ENCODE measurements at places on chromosomes 16 and 17.

DNA sequence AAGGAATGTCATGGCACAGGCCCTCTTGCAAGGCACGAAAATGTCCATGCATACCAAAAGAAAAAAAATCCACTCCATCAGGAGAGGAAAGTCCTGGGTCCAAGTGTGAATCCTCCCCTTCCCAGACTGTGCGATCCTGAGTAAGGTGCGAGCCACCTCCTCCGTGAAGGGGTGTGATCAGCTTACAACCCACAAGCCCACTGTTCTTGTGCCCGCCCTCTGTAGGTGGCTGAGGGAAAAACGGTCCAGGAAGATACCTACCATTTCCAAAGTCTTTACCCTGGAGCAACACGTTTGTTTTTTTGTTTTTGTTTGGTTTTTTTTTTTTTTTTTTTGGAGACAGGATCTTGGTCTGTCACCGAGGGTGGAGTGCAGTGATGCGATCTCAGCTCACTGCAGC, 116.5 kb downstream of the ZNF423 start:
- no peaks in the 10 kb centered on the region for H3K4me1 ChIP-seq
- H3K27me3 ChIP-seq: no peaks in the 10 kb centered on the region
- H3K4me3 ChIP-seq: no peak overlapping the region
- no peak for DNase-seq
- H3K27ac ChIP-seq: no peak overlapping the region

- DNase-seq: no peak
- no peaks in the 10 kb centered on the region for H3K4me1 ChIP-seq
- no peak overlapping the region for H3K27ac ChIP-seq
- no peaks in the 10 kb centered on the region for H3K27me3 ChIP-seq
- no peak overlapping the region for H3K4me3 ChIP-seq
These were observed 35.5 kb downstream of the IL4R start for GRCh38 chr16:27349276-27349675.

DNA sequence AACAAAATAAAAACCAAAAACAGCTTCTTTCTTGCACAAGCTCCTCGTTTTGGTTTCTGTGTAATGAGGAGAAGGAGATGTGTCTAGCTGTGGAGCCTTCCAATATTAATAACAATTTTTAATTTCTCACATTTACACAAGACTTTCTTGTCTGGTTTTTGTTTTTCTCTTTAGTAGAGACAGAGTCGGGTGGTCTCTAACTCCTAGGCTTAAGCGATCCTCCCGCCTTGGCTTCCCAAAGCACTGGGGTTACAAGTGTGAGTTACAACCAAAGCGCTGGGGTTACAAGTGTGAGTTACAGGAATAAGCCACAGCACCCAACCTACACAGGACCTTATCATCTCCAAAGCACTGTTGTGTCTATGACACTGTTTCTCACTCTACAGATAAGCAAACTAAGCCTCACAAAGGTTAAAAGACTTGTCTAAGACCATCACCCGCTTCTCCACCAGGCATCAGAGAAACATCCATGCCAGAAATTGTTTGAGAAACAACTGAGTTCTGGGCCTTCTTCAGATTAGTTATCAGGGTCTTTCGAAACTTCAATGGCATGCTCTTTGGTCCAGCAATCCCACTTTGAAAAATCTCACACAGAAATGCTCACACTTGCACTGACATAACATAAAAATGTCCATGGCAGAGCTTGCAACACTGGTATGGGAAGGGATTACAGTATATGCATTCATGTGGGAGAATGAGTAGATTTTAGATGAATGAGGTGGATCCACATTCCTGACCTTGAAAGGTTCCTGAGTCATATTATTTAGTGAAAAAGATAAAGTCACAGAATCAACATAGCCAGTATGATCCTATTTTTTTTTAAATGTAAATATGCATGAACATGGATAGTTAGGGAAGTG, 3.9 kb downstream of the ABAT start:
- 0 out of 2 replicates have a peak overlapping the region, but pooled peaks have one; percentile 1 for H3K4me3 ChIP-seq
- DNase-seq: peak; percentile 84
- H3K27ac ChIP-seq: peak overlapping the region; percentile 74
- H3K4me1 ChIP-seq: peaks cover 25% of the 10 kb centered on the region

- no peaks in the 10 kb centered on the region for H3K27me3 ChIP-seq
- H3K27ac ChIP-seq: no peak overlapping the region
- no peak overlapping the region for H3K4me3 ChIP-seq
- H3K4me1 ChIP-seq: no peaks in the 10 kb centered on the region
- no peaks in the 10 kb centered on the region for H3K36me3 ChIP-seq
These were observed 222.2 kb upstream of the EEF2KMT start for GRCh38 chr16:5319799-5320198.

DNA sequence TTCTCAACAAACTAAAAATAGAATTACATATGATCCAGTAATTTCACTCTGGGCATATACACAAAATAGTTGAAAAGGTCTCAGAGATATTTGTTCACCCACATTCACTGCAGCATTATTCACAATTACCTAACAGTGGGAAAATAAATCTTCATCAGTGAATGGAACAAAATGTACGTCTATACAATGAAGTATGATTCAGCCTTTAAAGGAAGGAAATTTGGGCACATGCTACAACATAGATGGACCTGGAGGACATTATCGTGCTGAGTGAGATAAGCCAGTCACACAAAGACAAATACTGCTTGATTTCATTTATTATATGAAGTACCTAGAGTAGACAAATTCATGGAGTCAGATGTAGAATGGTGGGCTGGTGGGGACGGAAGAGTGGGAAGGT, 47.0 kb downstream of the MFSD11 start:
- no peak overlapping the region for H3K4me3 ChIP-seq
- no peaks in the 10 kb centered on the region for H3K4me1 ChIP-seq
- no peak overlapping the region for H3K27ac ChIP-seq

DNA sequence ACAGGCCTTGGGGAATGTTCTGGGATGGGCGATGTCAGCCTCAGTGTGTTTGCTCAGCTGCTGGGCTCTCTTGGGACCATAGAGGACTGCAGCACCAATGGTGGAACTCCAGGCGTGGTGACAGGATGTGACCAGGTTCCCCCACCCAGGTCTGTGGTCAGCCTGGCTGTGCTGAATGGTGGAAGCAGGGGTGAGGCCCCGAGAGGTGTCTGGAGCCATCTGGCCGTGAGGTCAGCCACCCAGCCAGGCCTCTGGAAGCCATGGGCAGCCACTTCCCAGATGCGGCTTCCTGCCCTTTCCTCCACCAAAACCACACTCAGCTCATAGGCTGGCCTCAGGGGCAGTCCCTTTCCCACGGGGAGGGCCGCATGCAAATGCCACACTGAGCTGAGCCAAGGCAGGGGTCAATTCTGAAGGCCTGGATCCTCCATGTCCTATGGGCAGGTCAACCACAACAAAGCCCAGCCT, 7.8 kb upstream of the MAPK7 start:
- no peak overlapping the region for H3K4me3 ChIP-seq
- no peak overlapping the region for H3K27ac ChIP-seq
- H3K27me3 ChIP-seq: no peaks in the 10 kb centered on the region
- H3K4me1 ChIP-seq: no peaks in the 10 kb centered on the region

DNA sequence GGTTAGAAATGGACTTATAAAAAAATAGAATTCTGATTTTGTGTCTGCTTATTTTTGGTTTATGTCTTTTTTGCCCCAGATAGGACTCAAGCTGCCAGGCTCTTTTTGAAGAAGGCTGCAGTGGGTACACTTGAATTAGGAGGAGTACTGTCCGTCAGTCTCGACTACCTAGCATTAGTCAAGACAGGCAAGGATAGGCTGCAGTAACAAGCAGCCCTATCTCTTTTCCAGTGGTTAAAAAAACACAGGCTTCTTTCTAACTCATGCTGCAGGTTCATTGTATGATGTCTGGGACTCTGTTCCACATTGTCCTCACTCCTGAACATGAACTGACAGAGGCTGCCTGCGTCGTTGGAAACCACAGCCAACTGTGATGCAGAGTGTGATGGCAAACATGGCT, 8.0 kb downstream of the C16orf46 start:
- H3K36me3 ChIP-seq: no peaks in the 10 kb centered on the region
- no peak for DNase-seq
- no peak overlapping the region for H3K27ac ChIP-seq
- H3K27me3 ChIP-seq: no peaks in the 10 kb centered on the region
- no peak overlapping the region for H3K4me3 ChIP-seq
- no peaks in the 10 kb centered on the region for H3K4me1 ChIP-seq

- H3K27ac ChIP-seq: no peak overlapping the region
- H3K4me3 ChIP-seq: no peak overlapping the region
- no peaks in the 10 kb centered on the region for H3K4me1 ChIP-seq
- H3K27me3 ChIP-seq: no peaks in the 10 kb centered on the region
- no peaks in the 10 kb centered on the region for H3K36me3 ChIP-seq
- DNase-seq: no peak
These were observed 9.2 kb downstream of the CA5A start for GRCh38 chr16:87927195-87927562.

DNA sequence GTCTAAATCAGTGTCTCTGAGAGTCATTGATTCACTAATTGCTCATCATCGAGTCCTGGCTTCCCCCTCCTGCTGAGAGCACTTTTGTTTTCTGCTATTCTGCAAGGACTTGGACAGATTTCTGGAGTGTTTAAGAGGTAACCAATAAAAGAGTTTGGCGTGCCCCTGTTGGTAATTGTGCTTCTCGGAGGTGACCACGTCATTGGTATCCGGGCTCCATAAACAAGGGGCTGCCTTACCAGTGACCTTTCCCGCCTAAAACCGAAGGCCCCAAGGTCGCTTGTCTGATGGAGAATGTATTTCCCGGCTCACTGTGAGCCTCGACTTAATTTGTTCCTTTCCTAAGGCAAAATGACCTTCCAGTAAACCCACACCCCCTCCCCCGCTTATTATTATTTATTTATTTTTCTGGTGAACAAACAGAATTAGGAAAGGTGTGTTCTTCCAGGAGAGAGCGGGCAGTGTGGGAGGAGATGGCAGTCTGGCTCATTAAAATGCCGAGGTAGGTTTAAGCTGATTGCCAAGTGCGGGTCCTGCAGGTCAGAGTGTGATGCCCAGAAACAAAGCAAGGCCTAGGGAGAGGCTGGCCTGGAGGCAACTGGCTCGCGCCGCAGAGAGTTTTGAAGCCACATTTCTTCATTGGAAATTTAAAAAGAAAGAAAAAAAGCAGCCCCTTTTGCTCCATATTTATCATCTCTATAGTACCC, 30.2 kb downstream of the MSI2 start:
- H3K4me1 ChIP-seq: no peaks in the 10 kb centered on the region
- no peaks in the 10 kb centered on the region for H3K27me3 ChIP-seq
- H3K27ac ChIP-seq: no peak overlapping the region
- DNase-seq: no peak

GRCh38 chr17:80461528-80462160, 14.8 kb downstream of the NPTX1 start:
- H3K27ac ChIP-seq: no peak overlapping the region
- H3K27me3 ChIP-seq: peaks cover 7% of the 10 kb centered on the region
- no peak overlapping the region for H3K4me3 ChIP-seq
- H3K4me1 ChIP-seq: peaks cover 6% of the 10 kb centered on the region

GRCh38 chr16:87765473-87765775, 362 bp downstream of the KLHDC4 start:
- peaks cover 5% of the 10 kb centered on the region for H3K36me3 ChIP-seq
- peak overlapping the region; percentile 87 for H3K4me3 ChIP-seq
- H3K27ac ChIP-seq: no peak overlapping the region
- peak; percentile 38 for DNase-seq
- H3K27me3 ChIP-seq: no peaks in the 10 kb centered on the region

GRCh38 chr17:79325709-79326430, 251.2 kb downstream of the ENGASE start:
- H3K4me3 ChIP-seq: no peak overlapping the region
- H3K4me1 ChIP-seq: no peaks in the 10 kb centered on the region
- H3K27me3 ChIP-seq: no peaks in the 10 kb centered on the region

DNA sequence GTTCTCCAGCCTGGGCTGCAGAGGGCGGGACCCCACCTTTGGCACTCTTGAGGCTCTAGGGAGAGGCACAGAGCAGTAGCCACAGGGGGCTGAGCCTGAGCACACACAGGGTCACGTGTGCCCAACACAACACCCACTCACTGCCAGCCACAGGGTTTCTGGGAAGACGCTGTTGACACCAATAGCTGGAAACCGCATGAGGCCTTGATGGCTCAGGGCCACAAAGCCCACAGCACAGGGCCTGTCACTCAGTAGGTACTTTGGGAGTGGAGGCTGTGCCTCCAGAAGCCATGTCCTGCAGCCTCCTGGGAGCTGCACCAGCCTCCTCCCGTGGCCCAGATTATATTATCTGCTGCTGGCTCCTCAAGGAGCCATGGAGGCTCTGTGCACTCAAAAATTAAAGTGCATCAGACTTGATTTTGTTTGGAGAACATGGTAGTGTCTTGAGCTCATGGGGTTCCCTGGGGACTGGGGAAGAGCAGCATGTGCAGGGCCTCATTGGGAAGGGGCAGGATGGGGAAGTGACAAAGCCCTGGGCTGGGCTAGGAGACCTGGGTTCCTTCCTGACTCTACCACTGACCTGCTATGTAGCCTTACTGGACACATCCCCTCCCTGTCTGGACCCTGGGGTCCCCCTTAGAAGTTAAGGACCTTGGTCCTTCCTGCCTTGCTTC, 12.5 kb upstream of the SREBF1 start:
- DNase-seq: peak; percentile 81
- no peak overlapping the region for H3K4me3 ChIP-seq
- peak overlapping the region; percentile 68 for H3K27ac ChIP-seq
- peaks cover 29% of the 10 kb centered on the region for H3K4me1 ChIP-seq

- peak overlapping the region; percentile 37 for H3K27ac ChIP-seq
- H3K27me3 ChIP-seq: no peaks in the 10 kb centered on the region
- DNase-seq: peak; percentile 81
- peak overlapping the region; percentile 49 for H3K4me3 ChIP-seq
- no peaks in the 10 kb centered on the region for H3K36me3 ChIP-seq
These were observed 59.7 kb downstream of the RNF112 start for GRCh38 chr17:19470530-19471261.

DNA sequence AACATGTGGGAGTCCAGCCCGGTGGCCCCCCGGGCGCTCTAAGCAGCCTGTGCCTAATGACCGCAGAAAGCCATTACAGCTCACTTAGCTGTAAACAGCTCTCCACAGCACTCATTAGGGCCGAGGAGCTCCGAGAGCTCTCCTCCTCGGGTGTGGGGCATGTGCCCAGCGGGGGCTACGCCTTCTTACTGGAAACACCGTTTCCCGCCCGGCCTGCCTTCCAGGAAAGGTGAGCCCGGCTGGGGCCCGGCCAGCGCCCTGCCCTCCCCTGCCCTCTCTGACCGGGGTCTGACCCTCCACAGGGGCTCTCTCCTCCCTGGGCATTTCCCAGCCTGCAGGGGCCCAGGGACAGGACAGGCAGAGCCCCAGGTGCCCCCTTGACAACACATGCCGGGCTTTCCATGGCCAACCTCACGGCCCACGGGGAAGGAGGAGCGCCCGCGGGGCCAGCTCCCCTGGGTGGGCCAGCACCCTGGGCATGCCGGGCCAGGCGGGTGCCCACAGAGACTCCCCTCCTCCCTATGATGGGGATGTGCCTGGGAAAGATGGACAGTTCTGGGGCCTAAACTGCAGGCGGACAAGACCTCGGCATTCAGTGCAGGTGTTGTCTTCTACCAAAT, 72.6 kb downstream of the SDK2 start:
- DNase-seq: no peak
- H3K4me3 ChIP-seq: no peak overlapping the region
- H3K4me1 ChIP-seq: no peaks in the 10 kb centered on the region
- no peaks in the 10 kb centered on the region for H3K27me3 ChIP-seq
- H3K27ac ChIP-seq: no peak overlapping the region
- no peaks in the 10 kb centered on the region for H3K36me3 ChIP-seq

GRCh38 chr17:81990836-81991683, 13.6 kb downstream of the ASPSCR1 start:
- DNase-seq: no peak
- H3K4me3 ChIP-seq: no peak overlapping the region
- no peaks in the 10 kb centered on the region for H3K36me3 ChIP-seq
- no peak overlapping the region for H3K27ac ChIP-seq
- peaks cover 11% of the 10 kb centered on the region for H3K4me1 ChIP-seq
- no peaks in the 10 kb centered on the region for H3K27me3 ChIP-seq

- peaks cover 4% of the 10 kb centered on the region for H3K4me1 ChIP-seq
- 0 out of 2 replicates have a peak, but pooled peaks cover 3% of the 10 kb centered on the region for H3K36me3 ChIP-seq
- no peaks in the 10 kb centered on the region for H3K27me3 ChIP-seq
- DNase-seq: no peak
- no peak overlapping the region for H3K4me3 ChIP-seq
These were observed 91.3 kb upstream of the PLEKHM1 start for GRCh38 chr17:45581860-45582259.
